AML-193 (cell line): ENCODE measurements at places on chromosomes 12 and 14.

DNA sequence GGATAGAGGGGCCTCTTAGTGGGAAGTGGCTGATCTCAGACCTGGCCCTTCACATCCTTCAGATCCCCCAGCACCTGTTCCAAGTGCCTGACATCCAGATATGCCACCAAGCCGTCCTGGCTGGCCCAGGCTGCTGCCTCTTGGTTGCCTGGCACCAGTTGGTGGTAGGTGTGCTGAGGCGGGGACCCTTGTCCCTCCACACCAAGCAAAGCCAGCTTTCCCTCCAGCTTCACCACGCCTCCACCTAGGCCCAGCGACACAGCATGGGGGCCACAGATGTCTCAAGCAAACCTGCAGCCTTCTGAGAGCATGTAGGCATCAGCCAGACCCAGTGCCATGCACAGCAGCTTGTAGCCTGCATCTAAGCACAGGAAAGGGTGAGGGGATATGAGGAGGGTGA, 3.5 kb upstream of the CD63 start:
- no peak for DNase-seq

DNA sequence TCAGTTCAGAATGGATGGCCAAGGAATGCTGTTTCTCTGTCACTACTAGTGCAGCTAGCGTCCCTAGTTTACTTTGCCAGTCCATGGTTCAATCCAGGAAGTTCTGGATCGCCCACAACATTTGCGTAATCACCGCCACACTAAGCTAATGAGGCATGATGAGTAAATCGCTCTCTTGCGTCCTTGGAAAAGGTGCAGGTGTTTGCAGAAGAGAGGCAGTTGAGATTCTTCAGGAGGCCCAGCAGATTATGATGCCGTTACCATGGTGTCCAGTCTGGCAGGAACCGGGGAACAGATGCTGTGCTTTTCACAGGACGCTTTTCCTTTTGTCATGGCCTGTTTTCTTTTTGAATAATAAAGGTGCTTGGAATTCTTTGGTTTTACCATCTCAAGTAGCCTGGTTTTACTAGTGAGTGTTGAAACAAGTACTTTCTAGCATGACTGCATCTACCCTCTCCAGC, 9.0 kb downstream of the TPH2 start:
- DNase-seq: no peak

- no peak for DNase-seq
Measured at GRCh38 chr14:99579903-99580571, 24.0 kb downstream of the CCDC85C start.

DNA sequence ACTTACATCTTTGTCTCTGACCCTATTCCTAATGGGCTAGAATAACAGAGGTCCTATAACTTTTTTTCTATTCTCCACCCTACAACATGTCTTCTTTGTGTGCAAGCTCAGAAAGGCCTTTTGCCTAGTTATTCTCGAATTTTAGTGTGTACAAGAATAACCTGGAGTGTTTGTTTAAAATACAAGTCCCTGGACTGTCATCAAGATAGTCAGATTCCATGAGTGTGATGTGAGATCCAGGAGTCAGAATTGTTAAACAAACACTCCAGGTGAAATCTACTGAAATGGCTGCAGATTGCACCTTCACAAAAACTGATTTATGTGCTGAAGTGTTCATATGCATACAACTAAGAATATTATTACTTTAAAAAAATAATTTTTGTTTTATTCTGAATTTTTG, 114.4 kb upstream of the DIO2 start:
- DNase-seq: no peak

- DNase-seq: no peak
Measured at GRCh38 chr12:109710747-109711595, 2.7 kb upstream of the FAM222A start.

DNA sequence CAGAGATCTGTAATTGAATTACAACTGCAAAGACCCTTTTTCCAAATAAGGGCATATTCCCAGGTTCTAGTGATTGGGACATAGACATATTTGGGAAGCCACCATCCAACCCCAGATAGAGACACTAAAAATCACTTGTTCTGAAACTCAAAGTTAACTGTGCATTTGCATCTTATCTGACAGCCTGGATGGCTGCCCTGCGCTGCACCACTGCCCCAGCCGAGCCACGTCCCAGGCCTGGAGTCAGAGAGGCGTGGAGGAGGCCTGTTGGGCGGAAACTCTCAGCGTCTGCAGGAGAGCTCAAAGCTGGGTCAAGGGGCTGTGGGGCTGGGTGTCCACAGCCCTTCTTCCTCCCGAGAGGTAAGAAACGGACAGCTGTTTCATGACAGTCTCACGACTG, 124.4 kb downstream of the RIMBP2 start:
- no peak for DNase-seq

- DNase-seq: no peak
Measured at GRCh38 chr14:51996148-51996746, 6.9 kb downstream of the RTRAF start.

GRCh38 chr14:78921856-78922255, 751.7 kb downstream of the NRXN3 start:
- DNase-seq: no peak

DNA sequence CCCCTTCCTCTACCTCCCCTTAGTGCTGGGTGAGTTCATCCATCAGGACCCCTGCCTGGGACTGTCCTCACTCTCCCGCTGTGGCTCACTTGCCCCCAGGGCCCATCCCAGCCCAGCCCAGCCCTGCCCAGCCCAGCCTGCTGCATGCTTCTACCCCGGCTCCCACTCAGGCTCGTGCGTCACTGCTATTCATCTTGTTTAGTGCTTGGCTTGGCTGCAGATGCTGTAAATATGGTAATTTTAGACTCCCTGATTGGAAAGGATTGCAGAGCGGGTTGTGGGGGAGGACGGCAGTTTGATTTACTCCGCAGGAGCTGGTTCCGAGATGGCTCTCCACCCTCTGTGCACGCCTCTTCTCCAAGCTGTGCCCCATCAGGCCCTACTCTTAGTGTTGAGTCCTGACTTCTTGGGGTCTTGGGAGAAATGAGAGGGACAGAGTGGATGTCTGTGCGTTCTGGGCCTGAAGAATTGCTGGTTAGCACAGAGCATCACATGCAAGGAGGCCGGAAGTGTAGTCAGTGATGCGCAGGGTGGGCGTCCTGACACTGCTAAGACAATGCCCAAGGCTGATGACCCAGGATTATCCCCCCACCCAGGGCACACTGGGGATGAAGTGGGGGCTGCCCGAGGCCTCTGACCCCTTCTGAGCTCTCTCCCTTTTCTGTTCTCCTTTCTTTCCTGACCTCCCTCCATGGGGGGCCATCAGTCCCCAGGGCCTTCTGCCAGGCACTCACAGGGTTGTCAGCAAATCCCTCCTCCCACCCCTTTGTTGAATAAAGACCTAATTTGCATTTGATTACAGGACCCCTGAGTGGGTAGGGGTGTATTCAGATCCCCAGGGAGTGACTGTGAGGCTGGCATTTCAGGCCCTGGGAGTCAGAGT, 244.4 kb downstream of the ZFP36L1 start:
- DNase-seq: no peak

- DNase-seq: no peak
Measured at GRCh38 chr12:22374508-22374907, 40.0 kb upstream of the ST8SIA1 start.

GRCh38 chr14:51780741-51781140, 79.7 kb upstream of the GNG2 start:
- DNase-seq: no peak

DNA sequence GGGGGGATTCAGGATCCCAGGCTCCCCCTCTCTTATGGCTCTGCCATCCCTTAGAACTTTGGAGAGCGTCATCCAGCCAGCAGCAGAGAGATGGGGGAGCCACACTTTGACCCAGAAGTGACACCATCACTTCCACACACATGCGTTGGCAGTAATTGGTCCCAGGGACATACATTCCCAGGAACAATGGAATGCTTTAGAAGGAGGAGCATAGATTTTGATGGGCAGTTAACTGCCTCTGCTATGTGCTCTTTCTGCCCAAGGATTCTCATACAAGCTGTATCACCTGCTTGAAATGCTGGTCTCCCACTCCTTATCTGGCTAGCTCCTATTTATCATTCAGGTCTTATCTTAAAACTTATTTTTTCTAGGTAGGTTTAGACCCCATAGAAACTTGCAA, 109.0 kb upstream of the RPH3A start:
- no peak for DNase-seq

DNA sequence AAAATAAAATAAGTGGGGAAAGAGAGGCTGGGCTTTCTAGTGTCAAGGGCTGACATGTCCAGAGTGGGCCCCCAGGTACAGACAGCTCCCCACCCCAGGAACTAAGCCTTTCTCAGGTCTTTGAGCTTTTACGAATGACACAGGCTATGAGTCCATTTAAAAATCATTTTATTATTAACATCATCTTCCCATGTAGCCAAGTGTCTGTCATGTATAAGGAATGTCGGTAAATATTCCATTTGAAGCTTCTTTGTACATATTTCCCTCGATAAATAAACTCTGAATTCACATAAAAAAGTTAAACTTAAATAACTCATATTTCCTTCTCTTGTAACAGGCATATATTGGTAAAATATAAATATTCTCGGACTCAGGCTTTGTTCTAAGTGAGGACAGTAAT, 143.6 kb downstream of the CALM1 start:
- no peak for DNase-seq

DNA sequence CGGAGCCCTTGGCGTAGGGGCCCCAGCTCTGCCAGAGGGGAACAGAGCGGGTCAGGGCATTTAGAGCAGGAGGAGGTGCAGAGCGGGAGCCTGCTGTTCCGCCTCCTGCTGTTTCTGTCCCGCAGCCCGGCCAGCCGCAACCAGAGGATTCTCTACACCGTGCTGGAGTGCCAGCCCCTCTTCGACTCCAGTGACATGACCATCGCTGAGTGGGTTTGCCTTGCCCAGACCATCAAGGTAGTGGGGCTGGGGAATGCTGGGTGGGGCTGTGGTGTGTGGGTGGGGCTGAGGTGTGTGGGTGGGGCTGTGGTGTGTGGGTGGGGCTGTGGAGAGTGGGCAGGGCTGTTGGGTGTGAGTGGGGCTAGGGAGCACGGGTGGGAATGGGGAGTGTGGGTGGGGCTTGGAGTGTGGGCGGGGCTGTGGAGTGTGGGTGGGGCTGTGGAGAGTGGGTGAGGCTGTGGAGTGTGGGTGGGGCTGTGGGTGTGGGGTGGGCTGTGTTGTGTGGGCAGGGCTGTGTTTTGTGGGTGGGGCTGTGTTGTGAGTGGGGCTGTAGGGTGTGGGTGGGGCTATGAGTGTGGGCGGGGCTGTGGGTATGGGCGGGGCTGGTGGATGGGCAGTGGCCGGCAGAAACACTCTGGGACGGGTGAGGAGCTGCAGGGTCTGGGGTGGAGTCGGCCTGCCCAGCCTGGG, 8.0 kb downstream of the ASPG start:
- DNase-seq: no peak

DNA sequence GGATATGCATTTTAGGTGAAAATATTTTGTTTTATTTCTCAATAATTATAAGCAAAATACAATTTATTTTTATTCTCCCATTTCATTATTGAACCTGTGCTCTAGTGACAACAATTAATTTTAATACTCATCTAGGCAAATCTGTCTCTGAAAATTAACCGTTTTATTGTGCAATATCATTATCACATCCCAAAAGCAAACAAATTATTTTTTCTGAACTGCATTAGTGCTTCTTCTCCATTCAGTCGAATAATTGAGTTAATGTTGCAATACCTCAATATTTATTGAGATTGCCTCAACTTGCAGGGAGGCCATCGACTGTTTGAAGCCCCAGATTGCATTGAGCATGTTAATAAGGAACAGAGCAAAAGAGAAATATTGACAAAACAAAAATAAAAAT, 303.2 kb upstream of the LRFN5 start:
- DNase-seq: no peak

DNA sequence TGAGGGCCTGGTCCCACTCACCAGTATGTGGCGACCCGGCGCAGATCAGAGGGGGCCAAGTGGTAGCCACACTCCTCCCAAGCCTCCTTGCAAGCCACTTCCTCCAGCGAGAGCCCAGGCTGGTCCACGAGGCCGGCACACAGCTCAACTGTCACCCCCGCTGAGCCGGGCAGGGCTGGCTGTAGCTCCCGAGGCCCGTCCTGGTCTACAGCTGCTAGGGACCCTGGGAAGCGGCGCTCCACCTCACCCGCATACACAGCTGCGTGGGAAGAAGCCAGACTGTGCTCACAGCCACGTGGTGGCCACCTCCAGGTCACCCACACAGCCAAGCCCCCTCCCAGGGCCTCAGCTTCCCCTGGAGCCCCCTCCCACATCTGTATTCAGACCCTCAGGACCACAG, 4.6 kb downstream of the NUDT14 start:
- no peak for DNase-seq

DNA sequence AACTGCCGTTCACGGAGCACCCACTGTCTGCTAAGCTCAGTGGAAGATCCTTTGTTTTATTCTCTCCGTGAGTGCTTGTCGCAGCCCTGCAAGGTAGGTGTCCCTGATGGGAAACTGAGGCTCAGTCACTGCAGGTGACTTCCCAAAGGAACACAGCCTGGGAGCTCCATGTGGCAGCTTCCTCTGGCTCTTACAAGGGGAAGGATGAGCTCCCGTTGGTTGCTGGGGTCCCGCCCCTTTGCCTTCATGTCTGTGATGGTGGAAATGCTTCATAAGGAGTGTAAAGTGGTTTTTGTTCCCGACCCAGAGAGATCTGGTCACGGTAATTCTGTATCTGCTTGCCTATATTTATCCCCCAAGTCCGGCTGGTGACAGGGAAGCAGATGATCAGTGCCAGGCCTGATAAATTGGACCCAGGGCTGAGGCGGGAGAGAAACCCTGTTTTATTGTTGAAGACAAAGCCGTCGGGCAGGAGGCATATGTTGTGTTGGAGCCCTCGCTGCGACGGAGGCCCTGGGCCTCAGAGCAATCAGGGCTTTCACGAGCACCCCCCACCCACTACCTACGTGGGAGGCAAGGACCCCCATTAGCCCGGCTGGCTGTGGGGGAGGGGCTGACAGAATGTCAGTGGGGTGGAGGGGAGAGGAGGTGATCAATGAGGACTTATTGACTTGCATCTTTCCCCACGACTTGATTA, 91.9 kb downstream of the KIF26A start:
- no peak for DNase-seq

- DNase-seq: no peak
Measured at GRCh38 chr14:104253901-104254353, 115.5 kb downstream of the KIF26A start.

DNA sequence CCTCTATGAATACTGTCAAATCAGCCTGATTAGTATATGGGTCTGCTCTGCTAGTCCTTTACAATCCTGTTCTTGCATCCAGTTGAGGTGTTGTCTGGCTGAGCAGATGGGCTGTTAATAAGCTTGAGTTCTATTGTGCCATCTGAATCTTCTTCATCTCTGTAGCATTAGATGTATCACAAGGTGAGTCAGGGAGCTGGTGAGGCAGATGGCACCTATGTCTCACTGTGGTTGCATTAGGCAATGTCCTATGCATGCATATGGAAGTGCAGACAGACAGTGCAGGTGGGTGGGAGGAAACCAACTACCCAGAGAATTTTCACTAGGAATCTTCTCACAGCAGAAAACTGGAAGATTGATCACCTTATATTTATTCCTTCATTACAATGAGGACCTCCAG, 165.7 kb upstream of the STXBP6 start:
- no peak for DNase-seq

DNA sequence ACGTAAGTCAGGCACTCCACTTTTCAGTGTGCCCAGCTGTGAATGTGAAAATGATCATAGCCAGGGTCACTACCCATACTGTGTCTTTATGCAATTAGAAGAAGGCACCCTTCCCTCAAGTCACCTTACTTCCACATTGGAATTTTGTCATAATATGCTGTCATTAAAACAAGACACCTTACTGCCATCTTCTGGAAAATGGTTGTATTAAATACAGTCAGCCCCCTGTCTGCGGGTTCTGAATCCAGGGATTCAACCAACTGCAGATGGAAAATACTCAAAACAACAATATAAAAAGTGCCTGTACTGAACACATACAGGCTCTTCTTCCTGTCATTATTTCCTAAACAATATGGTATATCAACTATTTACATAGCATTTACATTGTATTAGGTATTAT, 70.2 kb upstream of the TBX5 start:
- no peak for DNase-seq
